Fibroblast of lung (primary cell): ENCODE measurements at places on chromosomes 11 and 22. TPM values are rescaled to one million over a fixed set of nuclear protein-coding genes. Genes with fewer than 3 reads are reported as not detected.
A peak's percentile ranks its signal among the peaks of the same experiment; 100 is the strongest.

CRYBB3 gene
- total RNA-seq = not detected in 2 replicates

SNX19 gene
- 70.6 and 91.7 TPM in 2 replicates for total RNA-seq

DGAT2 gene
- total RNA-seq = 1.3 and 2.3 TPM in 2 replicates

GRIA4 gene
- under 0.01 and 0.50 TPM in 2 replicates for total RNA-seq

ARL14EP gene
- total RNA-seq = 32.2 and 33.9 TPM in 2 replicates

NLRP14 gene
- under 0.01 and 0.17 TPM in 2 replicates for total RNA-seq

SCGB1C1 gene
- total RNA-seq = not detected in 2 replicates

UBQLNL gene
- total RNA-seq = under 0.01 and 0.17 TPM in 2 replicates

INSC gene
- total RNA-seq = 0.77 and 8.3 TPM in 2 replicates

KIAA0930 gene
- 20.5 and 30.9 TPM in 2 replicates for total RNA-seq

EXPH5 gene
- total RNA-seq = 1.8 and 11.2 TPM in 2 replicates

GRCh38 chr11:130441719-130442118 lies 6.7 kb upstream of the ADAMTS15 start:
- DNase-seq = peak; percentile 21
- H3K27me3 ChIP-seq = no peaks in the 10 kb centered on the region
- no peak overlapping the region for H3K4me3 ChIP-seq
- no peak overlapping the region for H3K27ac ChIP-seq

GRCh38 chr11:78270971-78271370 lies 82.3 kb downstream of the USP35 start:
- no peak overlapping the region for H3K4me3 ChIP-seq
- H3K36me3 ChIP-seq = no peaks in the 10 kb centered on the region
- no peak overlapping the region for H3K27ac ChIP-seq
- H3K27me3 ChIP-seq = no peaks in the 10 kb centered on the region
- no peak for DNase-seq

DNA sequence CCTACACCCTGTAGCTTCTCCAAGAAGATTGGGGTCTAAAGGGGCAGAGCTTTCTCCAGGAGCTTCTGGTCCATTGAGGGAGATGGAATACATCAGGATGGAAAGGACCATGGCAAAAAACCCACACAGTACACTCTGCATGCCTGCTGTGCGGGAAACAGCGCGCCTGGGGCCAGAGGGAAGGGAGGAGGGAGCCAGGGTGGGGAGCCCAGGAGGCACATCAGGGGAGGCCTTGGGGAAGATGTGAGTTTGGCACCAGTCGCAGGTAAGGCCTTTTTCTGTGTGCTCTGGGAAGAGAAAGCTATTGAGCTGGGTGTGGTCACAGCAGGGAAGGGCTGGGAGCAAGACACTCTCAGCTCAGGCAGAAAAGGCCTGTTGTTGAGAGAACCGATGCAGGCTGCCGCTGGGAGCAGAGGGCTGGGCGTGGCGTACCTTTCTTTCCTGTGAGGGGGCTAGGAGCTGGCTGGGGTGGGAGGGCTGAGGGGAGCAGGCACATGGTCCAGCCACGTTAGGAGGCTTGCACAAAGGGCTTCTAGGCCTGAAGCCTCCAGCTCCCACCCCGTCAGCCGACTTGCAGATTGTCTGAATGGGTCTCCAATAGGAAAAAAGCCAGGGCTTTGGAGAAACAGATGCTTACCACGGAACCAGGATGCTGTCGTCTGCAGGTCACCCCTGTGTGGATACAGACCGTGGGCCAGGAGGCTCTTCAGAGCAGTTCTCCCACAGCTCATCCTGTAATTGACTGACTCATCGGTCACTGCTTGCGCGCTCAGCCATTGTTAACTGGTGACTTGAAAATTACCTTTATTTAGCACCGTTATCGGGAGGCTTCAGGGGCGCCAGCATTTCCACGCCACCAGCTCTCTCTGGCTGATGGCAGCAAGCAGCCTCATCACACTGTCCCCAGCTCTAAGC lies 237.3 kb downstream of the ST3GAL4 start:
- no peaks in the 10 kb centered on the region for H3K36me3 ChIP-seq
- H3K4me1 ChIP-seq = no peaks in the 10 kb centered on the region
- no peak overlapping the region for H3K4me3 ChIP-seq

DNA sequence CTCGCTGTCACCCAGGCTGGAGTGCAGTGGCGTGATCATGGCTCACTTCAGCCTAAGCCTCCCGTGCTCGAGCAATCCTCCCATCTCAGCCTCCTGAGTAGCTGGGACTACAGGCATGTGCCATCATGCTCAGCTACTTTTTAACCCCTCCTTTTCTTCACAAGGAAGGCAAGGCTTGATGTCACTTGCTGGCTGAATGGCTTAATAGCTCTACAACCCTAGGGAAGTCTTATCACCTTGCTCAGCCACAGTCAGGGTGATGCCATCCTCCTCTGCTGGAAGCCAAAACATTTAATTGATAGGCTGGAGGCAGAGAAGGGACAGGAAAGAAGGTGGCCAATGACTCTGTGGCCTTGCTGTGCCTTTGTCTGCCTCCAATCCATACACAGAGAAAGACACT lies 131.9 kb downstream of the MED15 start:
- H3K27me3 ChIP-seq = peaks cover 7% of the 10 kb centered on the region
- H3K4me1 ChIP-seq = no peaks in the 10 kb centered on the region
- H3K36me3 ChIP-seq = no peaks in the 10 kb centered on the region

GRCh38 chr11:86594746-86595145 lies 77.7 kb downstream of the ME3 start:
- H3K36me3 ChIP-seq = no peaks in the 10 kb centered on the region
- no peaks in the 10 kb centered on the region for H3K27me3 ChIP-seq
- H3K4me1 ChIP-seq = peaks cover 13% of the 10 kb centered on the region
- no peak for DNase-seq
- no peak overlapping the region for H3K27ac ChIP-seq
- H3K4me3 ChIP-seq = no peak overlapping the region

DNA sequence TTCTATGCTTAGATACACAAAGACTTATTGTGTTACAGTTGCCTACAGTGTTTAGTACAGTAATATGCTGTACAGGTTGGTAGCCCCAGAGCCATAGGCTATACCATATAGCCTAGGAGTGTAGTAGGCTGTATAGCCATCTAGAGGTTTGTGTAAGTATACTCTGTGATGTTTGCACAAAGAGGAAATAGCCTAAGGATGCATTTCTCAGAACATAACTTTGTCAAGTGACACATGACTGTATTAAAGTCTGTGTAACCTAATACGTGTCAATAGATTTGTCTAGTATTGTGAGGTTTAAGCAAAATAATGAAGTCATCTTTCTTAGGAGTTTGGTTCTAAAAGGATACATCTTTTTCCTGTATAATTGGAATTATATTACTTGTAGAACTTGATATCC lies 5.5 kb downstream of the ZC3H12C start:
- DNase-seq = no peak
- no peaks in the 10 kb centered on the region for H3K36me3 ChIP-seq
- H3K4me3 ChIP-seq = no peak overlapping the region
- no peaks in the 10 kb centered on the region for H3K27me3 ChIP-seq
- no peaks in the 10 kb centered on the region for H3K4me1 ChIP-seq

GRCh38 chr11:12409621-12410005 lies 32.2 kb downstream of the PARVA start:
- H3K4me3 ChIP-seq = no peak overlapping the region
- peak overlapping the region; percentile 31 for H3K27ac ChIP-seq
- H3K36me3 ChIP-seq = no peaks in the 10 kb centered on the region
- H3K4me1 ChIP-seq = peaks cover 37% of the 10 kb centered on the region
- DNase-seq = no peak
- no peaks in the 10 kb centered on the region for H3K27me3 ChIP-seq

DNA sequence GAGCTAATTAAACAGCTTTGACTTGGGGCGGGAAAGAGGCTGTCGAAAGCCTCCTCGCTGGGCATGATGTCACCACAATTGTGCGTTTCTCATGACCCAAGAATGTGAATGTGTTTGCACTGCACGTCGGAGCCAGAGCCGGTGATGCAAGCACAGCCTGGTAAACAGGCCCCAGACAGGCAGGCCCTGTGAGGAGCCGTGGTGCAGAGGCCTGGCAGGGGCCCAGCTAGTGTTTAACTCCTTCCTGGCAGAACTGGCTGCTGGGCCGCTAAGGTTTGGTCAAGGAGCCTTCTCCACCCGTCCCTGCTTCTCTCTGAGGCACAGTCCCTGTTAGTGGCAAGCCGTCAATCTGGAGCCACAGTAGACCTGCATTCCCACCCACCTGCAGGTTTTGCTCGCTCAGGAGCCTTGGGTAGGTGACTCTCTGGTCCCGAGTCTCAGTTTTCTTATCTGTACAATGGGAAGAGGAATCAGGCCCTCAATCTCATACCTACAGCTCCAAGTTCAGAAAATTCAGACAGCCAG lies 25.4 kb upstream of the SMTN start:
- peaks cover 8% of the 10 kb centered on the region for H3K4me1 ChIP-seq
- H3K4me3 ChIP-seq = no peak overlapping the region
- no peaks in the 10 kb centered on the region for H3K27me3 ChIP-seq
- peak overlapping the region; percentile 79 for H3K27ac ChIP-seq
- peak; percentile 99 for DNase-seq
- H3K36me3 ChIP-seq = no peaks in the 10 kb centered on the region

DNA sequence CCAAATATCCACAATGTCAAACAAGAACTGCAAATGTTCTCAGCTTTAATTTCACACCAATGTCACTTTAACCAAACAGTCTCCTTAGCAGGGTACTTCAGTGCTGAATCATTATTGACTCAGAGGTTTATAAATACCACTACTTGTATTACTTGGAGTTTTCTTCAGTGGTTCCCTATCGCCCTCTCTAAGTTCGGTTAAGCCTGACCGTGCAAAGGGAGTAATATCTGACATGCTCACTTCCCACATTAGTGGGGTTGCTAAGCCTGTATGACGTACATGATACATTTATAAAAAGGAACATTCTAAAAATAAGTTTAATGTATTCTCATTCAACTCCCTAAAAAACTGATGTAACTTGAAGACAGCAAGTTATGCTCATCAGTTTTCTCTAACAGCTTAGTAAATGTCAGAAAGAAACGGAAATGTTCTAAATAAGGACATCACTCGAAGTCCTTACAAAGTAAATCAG lies 93.1 kb upstream of the ZC3H12C start:
- no peak overlapping the region for H3K4me3 ChIP-seq
- no peaks in the 10 kb centered on the region for H3K4me1 ChIP-seq
- no peaks in the 10 kb centered on the region for H3K36me3 ChIP-seq

DNA sequence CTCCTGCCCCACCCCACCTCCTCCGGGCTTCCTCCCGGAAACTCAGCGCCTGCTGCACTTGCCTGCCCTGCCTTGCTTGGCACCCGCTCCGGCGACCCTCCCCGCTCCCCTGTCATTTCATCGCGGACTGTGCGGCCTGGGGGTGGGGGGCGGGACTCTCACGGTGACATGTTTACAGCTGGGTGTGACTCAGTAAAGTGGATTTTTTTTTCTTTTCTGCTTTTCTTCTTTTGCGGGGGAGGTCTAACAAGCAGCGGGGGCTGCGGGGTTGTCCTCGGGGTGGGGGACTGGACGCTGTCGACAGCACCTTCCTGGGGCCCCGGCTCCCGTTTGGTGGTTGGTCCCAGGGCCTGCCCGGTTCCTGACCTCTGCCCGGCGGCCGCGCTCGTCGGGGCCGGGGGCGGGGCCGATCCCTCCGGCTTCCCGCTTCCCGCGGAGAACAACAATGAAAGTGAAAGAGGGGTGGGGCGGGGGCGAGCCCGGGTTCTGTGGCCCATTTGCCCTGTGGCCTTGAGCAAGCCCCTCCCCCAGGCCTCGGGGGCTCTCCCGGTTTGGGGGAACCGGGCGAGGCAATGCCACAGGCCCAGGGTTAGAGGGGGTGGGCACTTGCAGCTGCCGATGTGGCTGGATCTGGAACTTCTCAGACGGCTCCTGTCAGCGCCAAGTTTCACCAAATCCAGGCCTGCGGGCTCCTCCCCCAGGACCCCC lies 975 bp upstream of the MDK start:
- DNase-seq = peak; percentile 51
- peak overlapping the region; percentile 62 for H3K27ac ChIP-seq
- H3K27me3 ChIP-seq = no peaks in the 10 kb centered on the region

GRCh38 chr22:22996511-22997261 lies 73.6 kb upstream of the GNAZ start:
- H3K36me3 ChIP-seq = no peaks in the 10 kb centered on the region
- H3K4me1 ChIP-seq = no peaks in the 10 kb centered on the region
- no peak for DNase-seq

DNA sequence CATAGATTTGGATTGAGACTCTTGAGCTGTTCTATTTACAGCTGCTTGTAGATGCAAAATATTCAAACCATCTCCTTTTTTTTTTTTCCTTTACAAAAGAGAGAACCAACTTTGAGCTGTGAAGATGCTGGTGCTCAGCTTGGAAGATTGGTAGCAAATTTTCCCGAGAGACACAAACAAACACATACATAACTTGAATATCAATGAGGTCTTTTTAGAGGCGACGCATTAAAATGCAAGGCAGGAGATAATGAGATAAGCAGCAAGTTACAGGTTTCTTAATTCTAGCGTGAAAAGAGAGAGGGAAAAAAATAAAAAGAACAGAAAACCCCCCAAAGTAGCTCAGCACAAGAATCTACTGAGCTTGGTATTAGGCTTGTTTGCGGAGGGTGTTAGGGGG lies 247.0 kb upstream of the SORL1-AS1 start:
- no peaks in the 10 kb centered on the region for H3K4me1 ChIP-seq
- no peak overlapping the region for H3K27ac ChIP-seq
- H3K27me3 ChIP-seq = no peaks in the 10 kb centered on the region
- no peak for DNase-seq
- no peak overlapping the region for H3K4me3 ChIP-seq
- H3K36me3 ChIP-seq = no peaks in the 10 kb centered on the region

DNA sequence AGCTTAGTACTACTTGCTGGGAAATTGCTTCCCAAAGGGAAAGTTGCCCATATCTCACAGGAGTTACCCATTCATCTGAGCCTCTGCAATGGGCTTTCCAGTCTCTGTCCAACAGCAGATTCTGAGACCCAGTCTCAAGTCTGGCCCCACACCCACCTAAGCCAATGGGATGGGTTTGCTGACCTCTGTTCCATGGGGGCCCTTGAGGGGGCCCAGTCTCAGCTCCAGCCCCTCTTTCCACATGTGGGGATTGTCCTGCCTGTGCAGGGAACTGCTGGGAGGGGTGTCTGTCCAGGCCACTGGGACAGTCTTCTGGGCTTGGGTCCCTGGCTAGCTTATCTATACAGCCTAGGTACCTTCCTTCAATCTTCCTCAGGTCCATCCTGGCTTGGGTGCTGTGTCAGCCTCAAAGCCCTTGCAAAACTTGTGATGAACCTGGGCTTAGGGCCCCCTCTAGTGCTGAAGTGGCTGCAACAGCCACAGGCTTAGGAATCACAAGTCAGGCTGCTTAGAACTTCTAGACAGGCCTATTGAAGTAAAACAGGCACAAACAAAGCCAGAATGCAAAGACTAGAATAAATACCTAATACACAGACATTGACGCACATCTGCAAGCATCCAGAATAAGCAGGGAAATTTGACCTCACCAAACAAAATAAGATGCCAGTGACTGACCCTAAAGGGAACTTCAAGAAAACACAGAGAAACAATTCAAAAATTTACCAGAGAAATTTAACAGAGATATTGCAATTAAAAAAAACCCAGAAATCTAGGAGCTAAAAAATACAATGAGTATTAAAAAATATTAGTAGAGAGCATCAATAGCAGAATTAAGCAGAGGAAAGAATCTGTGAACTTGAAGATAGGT lies 11.7 kb upstream of the PATL1 start:
- H3K27me3 ChIP-seq = no peaks in the 10 kb centered on the region
- DNase-seq = peak; percentile 69
- no peak overlapping the region for H3K4me3 ChIP-seq
- no peak overlapping the region for H3K27ac ChIP-seq
- no peaks in the 10 kb centered on the region for H3K36me3 ChIP-seq

GRCh38 chr11:70540196-70540595 lies 141.9 kb downstream of the CTTN start:
- no peaks in the 10 kb centered on the region for H3K27me3 ChIP-seq
- no peak overlapping the region for H3K4me3 ChIP-seq
- no peak for DNase-seq
- no peaks in the 10 kb centered on the region for H3K4me1 ChIP-seq
